ENCODE measurements at places on chromosomes 2 and 18.

GRCh38 chr2:144161061-144161460 is 358.9 kb downstream of the ZEB2 start:
- no peak for DNase-seq

- peak; percentile 60 for DNase-seq
Measured at GRCh38 chr2:10042301-10043161, 819 bp upstream of the KLF11 start.

- DNase-seq, result peak; percentile 21
Measured at GRCh38 chr2:198127627-198128026, 323.2 kb downstream of the PLCL1 start.

DNA sequence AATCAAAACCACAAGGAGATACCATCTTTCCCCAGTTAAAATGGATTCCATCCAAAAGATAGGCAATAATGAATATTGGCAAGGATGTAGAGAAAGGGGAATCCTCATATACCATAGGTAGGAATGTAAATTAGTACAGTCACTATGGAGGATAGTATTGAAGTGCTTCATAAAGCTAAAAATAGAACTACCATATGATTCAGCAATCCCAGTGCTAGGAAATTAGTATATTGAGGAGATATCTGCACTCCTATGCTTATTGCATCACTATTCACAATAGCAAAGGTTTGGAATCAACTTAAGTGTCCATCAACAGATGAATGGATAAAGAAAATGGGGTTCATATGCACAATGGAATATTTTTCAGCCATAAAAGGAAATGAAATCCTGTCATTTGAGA is 251.2 kb downstream of the ZNF804A start:
- no peak for DNase-seq

DNA sequence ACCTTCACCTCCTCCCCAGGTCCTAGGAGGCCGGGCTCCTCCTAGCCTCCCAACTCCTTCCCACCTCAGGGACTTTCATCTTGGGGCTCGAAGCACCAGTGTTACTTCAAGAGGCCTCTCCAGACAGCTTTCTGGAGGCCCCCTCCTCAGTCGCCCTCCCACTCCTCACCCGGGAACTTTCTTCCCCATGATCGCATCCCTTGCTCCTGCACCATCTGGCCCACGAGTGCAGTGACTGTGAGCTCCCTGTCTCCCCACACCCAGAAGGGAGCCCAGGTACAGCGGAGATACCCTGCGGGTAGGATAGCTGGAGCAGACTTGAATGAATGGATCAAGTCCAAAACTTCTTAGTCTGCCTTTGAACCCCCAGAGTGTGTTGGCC is 6.1 kb downstream of the ERFE start:
- no peak for DNase-seq

- DNase-seq, result no peak
Measured at GRCh38 chr2:232028631-232029030, 67.1 kb downstream of the DIS3L2 start.

DNA sequence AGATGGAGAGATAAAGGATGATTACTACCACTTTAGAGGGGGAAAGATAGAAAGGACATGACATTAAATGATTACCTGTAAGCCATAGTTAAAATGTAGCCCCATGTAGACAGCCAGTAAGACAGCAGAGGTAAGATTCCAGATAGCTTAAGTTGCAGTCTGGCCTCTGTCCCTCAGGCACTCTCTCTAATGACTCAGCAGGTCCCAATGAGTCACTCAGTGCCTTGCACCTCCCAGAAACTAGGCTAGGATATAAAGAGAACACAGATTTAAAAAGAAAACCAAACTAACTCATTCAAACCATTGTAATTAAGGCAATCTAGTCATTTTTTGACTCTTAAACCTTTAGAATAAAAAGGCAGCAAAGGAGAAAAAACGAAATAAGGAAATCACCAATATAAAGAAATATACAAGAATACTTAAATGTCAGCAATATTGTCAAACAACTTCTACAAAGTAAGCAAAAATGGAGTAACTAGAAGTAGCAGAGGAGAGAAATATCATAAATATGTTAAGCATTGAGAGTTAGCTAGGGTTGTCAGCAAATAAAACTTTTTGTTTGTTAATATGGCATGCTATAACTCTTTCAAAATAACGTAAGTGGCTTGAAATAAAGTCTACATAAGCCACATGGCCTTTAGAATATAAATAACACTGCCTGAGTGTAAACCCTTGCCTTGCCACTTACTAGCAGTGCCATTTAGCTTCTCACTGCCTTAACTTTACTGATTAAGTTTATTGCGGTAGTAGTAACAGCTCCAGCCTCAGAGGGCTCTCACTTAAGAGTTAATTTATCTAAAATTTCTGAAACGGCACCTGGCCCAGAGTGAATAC is 48.5 kb downstream of the SOCS6 start:
- no peak for DNase-seq

DNA sequence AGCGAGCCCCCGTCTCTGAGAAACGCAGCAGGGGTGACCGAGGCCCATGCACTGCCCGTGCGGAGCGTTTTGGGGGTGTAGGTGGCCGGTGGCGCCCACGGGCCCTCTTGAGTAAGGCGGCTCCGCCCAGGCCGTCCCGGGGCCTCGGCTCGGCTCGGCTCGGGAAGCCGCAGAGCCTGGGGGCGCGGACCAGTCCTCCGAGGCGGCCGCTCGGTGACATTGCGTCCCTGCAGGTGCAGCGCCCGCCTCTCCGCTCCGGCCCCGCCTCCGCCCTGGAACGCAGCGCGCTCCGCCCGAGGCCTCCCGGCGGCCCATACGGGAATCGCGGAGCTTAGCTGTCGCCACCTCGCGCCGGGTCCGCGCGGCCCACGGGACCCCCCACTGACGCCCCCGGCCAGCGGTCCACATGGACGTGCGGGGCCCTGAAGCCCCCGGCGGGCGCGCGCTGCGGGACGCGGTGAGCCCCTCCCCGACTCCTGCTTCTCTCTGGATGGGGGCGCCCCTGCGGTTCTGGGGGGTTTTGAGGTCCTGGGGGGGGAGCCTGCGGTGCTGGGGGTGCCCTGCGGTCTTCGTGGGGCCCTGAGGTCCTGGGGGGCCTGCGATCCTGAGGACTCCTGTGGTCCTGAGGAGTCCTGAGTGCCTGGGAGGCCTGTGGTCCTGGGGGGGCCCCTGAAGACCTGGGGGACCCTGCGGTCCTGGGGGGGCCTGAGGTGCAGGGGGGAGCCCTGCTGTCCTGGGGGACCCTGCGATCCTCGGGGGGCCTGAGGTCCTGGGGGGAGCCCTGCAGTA is at the start of gene HSBP1L1:
HSBP1L1 (plus strand) TSS at position 314 of the 789 bp plus-strand sequence; CDS start at position 407, 93 bp downstream.
- DNase-seq, result peak; percentile 38

GRCh38 chr2:238938401-238939055 is 90.6 kb downstream of the TWIST2 start:
- no peak for DNase-seq

GRCh38 chr2:53347269-53347668 is 420.3 kb upstream of the CHAC2 start:
- no peak for DNase-seq

- DNase-seq, result no peak
Measured at GRCh38 chr2:147512206-147512605, 332.6 kb upstream of the ACVR2A start.

- no peak for DNase-seq
Measured at GRCh38 chr2:54723996-54724559, 616 bp downstream of the EML6 start.

- DNase-seq, result no peak
Measured at GRCh38 chr2:71156573-71156972, 26.1 kb downstream of the MPHOSPH10 start.

GRCh38 chr2:212914392-212914791 is 237.0 kb downstream of the IKZF2 start:
- no peak for DNase-seq
